ENCODE measurements at places on chromosomes 12 and 14.

- no peak for DNase-seq
These were observed 1036.5 kb upstream of the NOVA1 start for GRCh38 chr14:27634056-27634970.

DNA sequence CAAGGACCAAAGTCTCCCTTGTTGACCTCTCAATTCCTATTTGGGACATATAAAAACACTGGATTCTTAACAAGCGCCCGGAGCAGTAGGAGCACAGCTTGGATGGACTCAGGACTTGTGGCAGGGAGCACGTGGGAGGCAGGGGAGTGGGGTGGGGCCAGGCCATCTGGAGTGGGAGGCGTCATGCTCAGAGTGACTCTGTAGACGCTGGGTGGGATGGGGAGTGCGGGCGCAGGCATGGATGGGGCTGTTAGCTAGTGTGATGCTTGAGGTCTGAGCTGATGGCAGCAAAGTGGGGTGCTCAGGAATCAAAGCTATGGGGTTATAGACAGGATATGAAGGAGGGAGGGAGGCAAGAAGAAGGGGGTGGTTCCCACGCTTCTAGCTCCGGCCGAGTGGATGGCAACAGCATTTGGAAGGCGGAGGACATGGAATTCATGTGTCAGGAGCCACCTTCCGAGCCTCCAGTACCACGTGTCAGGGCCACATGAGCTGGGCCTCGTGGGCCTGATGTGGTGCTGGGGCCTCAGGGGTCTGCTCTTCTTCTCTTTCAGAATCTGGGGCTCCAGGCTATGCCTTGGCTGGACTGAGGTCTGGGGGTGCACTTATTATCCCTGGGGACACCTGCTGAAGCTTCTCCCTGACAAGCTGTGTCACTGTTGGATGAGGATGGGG, 26.2 kb downstream of the MEG3 start:
- no peak for DNase-seq

DNA sequence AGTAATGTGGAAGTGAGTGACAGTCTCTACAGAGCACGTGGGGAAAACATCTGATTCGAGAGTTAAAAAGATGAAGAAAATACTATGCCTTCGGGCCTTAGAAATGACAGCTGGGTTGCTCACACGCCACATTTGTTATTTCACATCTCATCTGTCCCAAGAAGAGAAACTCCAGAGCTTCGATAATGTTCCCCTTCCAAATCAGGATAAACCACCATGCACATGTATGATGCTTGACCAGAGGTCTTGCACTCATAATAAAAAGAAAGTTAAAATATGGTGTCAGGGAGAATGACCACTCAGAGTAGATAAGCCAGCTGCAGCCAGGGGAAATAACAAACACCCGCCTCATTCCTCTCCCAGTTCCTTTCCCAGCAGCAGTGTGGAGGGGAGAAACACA, 34.6 kb downstream of the NIN start:
- DNase-seq, result no peak

- DNase-seq, result no peak
These were observed 315.8 kb downstream of the BCL11B start for GRCh38 chr14:98956181-98956580.

DNA sequence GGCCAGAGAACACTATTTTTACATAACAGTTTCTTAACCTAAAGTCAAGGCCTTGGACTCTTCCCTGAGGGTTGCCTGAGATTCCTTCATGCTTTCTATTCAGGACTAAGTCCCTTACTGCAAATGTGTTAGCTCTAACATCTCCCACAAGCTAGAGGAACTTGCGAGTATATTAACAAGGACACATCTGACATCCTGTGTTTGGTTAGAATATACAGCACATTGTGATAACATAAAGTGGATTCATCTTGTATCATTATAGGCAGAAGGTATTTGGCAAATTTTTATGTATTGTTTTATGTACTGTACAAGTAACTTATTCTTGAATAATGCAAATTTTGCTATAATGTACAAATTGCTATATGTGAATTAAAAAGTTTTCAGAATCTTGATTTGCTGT, 45.5 kb downstream of the SH2B3 start:
- DNase-seq, result no peak

GRCh38 chr12:104834607-104835006, 123.5 kb downstream of the SLC41A2 start:
- DNase-seq, result no peak

GRCh38 chr12:46197883-46198282, 71.0 kb downstream of the SLC38A1 start:
- no peak for DNase-seq

- no peak for DNase-seq
These were observed 5.4 kb upstream of the IRF2BPL start for GRCh38 chr14:77033622-77034589.

DNA sequence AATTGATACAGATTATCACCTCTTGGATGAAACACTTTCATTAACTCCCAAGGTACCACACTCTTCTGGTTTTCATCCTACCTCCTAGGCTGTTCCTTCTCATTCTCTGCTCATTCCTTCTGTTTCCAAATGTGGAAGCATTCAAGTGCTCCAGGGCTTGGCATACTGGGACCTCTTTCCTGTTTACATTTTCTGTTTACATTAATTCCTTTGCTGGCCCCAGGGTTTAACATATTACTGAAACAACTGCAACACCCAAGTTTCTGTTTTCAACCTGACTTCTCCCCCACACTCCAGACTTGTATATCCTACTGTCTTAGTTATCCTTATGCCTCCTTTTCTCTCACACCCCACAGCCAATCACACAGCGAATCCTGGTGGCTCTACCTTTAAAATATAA, 386.3 kb upstream of the GARIN6 start:
- DNase-seq, result no peak

DNA sequence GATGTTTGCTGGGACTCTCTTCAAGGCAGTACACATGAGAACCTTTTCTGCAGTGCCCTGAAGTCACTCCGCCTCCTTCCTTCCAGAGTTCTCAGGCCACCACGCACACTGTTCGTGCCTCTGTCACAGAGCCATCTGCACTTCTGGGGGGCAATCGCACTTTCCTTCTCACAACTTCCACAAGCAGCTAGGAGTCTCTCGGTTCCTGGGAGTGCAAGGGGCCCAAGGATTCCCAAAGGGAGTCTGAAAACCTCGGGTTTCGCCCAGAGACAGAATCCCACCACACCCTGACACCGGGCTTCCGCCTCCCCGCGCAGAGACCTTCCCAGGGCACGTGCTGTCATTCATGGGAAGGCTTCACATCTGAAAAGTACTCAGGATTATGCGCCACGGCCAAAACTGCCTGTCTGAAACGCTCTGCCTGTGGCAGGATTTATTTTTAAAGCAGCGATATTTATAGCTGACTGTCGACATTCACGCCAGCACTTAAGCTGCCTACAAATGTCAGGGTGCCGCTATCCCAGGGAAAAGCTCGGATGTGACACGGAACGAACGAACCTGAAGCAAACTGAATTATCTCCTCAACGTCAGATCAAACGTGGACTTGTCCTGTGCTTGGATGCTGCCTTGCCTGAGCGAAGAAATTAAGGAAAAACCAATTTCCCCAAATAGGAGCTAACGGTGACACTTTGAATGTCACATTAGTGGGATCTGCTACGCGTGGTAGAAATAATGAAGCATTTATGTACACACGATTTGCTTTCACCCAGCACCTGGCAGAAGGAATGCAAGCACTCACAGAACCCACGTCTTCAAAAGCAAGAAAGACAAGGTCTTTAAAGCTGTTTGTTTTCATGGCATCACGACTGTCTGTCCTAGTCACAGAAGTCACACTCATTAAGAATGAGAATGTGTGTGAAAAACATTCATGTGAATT, 154.0 kb downstream of the PIWIL1 start:
- no peak for DNase-seq

- DNase-seq, result peak; percentile 12
These were observed 15.6 kb upstream of the C14orf180 start for GRCh38 chr14:104563742-104564615.

DNA sequence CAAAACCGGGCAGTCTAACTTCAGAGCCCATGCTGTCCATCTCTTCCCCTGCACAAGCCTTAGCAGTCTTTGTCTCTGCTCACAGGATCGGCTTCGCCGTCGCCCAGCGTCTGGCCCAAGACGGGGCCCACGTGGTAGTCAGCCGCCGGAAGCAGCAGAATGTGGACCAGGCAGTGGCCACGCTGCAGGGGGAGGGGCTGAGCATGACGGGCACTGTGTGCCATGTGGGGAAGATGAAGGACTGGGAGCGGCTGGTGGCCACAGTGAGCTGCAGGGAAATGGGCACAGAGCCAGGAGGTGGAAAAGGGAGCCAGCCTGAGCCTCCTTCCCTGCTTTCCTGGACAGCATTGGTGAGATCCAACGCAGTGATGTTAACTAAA, 14.2 kb upstream of the CARMIL3 start:
- peak; percentile 12 for DNase-seq

GRCh38 chr14:86777963-86778602, 1214.9 kb downstream of the GALC start:
- DNase-seq, result no peak

DNA sequence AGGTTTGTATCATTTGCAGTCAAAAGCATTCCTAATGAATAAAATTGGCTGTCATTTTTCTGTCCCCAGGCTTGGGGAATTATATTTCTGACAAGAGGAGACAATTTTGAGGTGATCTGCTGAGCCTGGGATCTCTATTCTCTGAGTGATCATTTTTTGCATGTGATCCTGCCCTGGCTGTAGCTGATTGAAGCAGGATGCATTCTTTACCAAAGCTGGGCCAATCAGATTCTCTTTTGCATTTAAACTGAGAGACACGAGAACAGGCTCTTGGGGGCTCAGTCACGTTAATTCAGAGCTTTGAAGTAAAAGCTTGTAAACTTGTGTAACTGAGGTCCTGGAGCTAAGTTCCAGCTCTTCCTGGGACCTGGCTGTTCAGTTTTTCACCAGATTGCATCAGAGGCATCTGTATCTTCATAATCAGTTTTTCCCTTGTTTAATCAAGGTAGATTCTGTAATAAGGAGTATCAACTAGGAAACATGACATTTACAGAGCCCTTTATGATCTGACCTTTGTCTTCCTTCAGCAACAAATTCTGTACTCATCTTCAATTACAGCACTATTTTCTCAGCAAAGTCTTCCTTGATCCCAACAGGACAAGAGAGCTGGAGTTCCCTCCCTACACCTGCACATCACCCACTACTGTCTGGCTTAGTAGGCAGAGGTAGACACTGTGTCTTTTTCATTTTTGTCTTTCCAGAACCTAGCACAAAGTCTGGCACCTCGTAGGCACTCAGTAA, 35.0 kb upstream of the MANSC4 start:
- no peak for DNase-seq

- no peak for DNase-seq
These were observed 16.7 kb downstream of the SLC7A7 start for GRCh38 chr14:22798528-22798927.

GRCh38 chr14:92960706-92961566, 38.0 kb downstream of the CHGA start:
- DNase-seq, result no peak
